ENCODE measurements at places on chromosomes 11 and 22. TPM values are rescaled to one million over a fixed set of nuclear protein-coding genes. Genes with fewer than 3 reads are reported as not detected.

The AAMDC gene
- total RNA-seq: 42.9 TPM

The HBE1 gene
- total RNA-seq: not detected

The OR5B21 gene
- not detected for total RNA-seq

The JHY gene
- 1.1 TPM for total RNA-seq

The TRPC6 gene
- total RNA-seq: 2.1 TPM

The TTC38 gene
- total RNA-seq: 15.5 TPM

Measured in regular cardiac myocyte (primary cell).